ENCODE measurements at places on chromosomes 6 and 20.

DNA sequence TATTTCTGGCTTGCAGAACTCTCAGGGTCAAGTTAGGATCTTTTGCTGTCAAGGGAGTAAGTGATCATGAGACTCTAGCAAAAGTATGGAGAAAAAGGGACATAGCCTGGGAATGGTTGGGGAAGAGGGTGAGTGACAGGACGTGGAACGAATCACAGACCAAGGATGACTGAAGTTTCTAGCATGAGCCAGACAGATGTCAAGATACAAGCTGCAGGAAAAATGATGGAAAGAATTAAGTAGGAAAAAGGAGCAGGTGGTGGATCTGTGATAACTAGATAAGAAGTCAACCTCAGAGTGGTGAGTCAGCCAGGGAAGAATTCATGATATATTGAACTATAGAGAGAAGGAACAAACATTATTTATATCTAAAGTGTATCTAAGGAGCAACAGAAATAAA is 159.8 kb upstream of the SYNDIG1 start:
- DNase-seq = no peak

- DNase-seq = no peak
Observed at GRCh38 chr6:82072751-82073150, 174.8 kb downstream of the IBTK start.

- no peak for DNase-seq
Observed at GRCh38 chr6:168876956-168877355, 376.7 kb downstream of the THBS2 start.

DNA sequence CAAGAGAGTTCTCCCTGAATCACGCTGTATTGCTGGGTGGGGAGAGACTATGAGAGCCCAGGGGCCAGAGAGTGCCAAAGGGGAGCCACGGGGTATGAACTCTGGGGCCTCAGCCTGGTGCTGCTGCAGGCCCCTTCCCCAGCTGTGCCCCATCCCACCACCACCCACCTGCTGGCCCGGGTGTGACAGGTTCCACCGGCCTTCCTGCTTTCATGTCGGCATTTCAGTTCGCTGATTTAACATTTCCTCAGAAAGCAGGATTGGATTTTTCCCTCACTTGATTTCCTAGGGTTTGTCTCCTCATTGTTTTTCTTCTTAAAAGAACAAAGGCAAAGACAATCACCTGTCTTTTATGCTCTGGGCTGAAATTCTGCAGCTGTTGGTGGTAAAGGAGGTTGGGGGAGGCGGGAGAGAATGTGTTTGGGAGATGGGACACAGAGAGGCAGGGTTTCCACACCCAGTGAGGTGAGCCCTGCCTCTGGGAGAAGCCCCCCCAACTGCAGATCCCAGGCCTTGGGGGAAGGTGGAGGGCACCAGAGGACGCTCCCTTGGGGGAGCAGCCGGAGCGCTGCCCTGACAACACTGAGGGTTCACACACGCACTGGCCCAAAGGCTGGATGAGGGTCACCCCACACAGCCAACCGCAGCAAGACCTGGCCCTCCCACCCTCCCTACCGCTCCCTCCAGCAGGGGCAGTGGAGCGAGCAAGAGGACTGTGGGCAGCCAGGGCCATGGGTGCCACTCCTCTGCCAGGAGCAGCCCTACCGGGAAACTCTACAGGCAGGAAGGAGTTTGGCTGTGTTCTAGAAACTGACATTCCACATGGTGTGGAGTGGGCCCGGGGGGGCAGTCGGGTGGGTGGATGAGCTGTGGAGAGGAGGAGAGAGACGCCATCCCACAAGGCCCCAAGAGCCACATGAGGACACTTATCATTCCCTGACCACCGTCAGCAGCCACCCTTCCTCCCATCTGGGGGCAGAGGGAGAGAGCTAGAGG is 10.5 kb upstream of the MLN start:
- DNase-seq = no peak

DNA sequence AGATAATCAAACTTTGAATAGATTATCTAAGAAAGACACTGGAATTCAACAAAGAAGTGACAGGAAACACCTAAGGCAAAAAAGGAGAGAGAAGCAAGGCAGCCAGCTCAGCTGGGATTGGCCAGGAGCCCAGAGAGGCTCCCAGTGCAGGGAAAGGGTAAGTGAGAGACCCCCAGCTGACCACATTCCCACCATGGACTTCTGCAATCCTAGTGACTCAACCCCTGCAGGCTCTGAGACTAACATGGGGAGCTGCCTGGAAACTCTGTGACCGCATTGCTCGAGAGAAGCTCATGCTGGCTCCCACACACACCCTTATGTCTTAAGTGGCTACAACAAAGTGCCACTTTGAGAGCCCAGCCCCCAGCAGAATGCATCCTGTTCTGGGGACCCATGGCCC is 215.1 kb downstream of the PACRG start:
- DNase-seq = no peak

GRCh38 chr20:49394264-49394663 is 88.2 kb downstream of the KCNB1 start:
- no peak for DNase-seq

DNA sequence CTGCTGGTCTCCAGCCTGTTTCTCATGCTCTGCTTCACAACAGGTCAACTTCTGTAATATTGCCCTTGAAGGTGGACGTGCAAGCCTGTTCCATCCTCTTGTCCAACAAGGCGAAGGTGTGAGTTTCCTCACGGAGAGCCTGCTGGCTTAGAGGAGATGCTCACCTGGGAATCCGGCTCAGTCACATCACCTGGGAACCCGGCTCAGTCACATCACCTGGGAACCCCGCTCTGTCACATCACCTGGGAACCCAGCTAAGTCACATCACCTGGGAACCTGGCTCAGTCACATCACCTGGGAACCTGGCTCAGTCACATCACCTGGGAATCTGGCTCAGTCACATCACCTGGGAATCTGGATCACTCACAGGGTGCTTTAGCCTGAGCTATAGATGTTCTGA is 230.1 kb downstream of the ERMARD start:
- no peak for DNase-seq

GRCh38 chr20:36768768-36769430 is 4.7 kb downstream of the DSN1 start:
- no peak for DNase-seq

DNA sequence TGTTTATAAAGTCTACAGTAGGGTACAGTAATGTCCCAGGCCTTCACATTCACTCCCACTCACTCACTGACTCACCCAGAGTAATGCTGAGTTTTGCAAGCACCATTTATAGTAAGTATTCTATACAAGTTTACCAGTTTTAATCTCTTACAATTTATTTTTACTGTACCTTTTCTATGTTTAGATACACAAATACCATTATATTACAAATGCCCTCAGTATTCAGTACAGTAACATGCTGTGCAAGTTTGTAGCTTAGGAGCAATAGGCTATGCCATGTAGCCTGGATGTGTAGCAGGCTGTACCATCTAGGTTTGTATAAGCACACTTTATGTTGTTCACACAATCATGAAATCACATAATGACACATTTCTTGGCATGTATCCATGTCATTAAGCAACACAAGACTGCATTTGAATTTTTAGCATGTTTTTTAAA is 673.6 kb downstream of the CD109 start:
- no peak for DNase-seq

- no peak for DNase-seq
Observed at GRCh38 chr6:106469882-106470281, 109.4 kb downstream of the CRYBG1 start.

GRCh38 chr6:143941852-143942627 is 66.0 kb downstream of the PLAGL1 start:
- DNase-seq = peak; percentile 32

- no peak for DNase-seq
Observed at GRCh38 chr6:14393910-14394309, 276.3 kb downstream of the CD83 start.

DNA sequence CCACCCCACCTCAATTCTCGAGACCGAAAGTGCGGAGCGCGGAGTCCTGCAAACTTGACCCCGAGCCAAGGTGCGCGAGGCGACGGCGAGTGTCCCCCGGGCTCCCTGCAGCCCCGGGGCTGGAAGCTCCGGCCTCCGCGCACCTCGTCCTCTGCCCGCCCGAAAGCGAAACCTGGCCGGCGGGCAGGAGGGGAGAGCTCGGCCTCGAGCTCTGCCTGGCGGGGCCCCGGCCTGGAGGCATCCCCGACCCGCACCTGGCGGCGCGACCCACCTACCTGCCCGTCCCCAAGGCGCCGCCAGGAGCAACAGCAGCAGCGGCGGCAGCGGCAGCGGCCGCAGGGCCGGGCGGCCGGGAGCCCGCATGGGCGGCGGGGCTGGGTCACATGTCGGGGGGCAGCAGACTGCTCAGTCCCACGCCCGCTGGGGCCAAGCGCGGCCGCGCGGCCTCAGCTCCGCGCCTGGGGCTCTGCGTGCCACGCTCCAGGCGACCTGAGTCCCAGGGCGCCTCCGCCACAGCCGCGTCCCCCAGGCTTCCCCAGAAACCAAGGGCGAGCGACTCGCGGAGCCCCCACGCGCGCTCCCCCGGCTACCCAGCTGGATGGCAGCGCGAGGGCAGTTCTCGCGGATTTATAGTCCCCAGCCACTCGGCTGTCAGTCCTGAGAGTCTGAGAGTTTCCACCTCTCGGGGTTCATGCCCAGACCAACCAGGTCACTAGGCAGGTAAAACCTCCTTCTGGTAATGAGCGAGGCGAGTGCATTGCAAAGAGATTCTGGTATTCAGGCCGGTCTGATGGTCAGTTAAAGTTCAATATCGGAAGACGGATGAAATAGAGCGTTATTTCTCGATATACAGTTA is at the start of gene IL20RA:
IL20RA (minus strand) TSS at position 600 of the 856 bp plus-strand sequence; CDS start at position 363, 237 bp downstream.
- DNase-seq = no peak

DNA sequence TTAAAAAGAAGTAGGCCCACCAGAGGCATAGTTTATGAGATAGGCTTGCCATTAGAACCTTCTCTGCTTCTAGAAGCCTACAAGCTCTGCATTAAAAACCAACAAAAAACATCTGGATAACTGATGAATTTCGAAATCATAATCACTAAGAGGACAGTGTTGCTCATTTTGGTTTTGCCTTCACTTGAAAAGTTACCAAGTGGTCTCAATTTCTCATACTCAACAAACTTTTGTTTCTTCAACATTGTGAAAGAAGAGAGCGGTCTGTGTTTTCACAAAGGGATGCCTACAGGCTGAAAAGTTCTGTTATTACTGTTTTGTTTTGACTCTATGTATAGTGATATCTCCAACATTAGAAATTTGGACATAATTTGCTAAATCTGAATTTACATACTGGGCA is 98.9 kb downstream of the PDSS2 start:
- no peak for DNase-seq

DNA sequence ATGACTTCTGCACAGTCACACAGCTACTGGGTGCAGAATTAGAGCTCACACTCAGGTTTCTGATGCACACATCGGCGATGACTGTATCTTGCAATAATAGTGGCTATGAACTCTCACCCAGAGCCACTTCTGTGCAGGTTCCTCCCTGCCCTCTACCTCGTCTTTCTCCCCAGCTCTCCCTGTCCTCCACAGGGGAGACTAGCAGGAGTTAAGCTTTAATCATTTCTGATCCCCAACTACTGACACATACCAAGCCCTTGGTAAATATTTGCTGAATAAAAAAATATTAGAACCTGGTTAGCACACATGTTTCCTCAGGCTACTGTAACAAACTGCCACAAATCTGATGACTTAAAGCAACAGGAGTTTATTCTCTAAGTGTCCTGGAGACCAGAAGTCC is 222.7 kb upstream of the FOXA2 start:
- no peak for DNase-seq

DNA sequence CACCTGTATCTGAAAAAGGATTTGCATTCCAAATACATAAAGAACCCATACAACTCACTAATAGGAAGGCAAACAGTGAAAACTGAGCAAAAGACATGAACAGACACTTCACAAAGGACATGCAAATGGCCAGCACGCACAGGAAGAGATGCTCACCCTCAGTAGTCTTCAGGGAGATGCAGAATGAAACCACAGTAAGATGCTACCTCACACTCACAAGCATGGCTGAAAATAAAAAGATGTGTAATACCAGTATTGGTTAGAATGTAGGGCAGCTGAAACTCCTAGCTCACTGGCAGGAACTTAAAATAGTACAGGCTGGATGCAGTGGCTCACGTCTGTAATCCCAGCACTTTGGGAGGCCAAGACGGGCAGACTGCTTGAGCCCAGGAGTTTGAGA is 64.6 kb downstream of the SNX5 start:
- DNase-seq = no peak

- no peak for DNase-seq
Observed at GRCh38 chr6:163814494-163815364, 400.2 kb downstream of the QKI start.

DNA sequence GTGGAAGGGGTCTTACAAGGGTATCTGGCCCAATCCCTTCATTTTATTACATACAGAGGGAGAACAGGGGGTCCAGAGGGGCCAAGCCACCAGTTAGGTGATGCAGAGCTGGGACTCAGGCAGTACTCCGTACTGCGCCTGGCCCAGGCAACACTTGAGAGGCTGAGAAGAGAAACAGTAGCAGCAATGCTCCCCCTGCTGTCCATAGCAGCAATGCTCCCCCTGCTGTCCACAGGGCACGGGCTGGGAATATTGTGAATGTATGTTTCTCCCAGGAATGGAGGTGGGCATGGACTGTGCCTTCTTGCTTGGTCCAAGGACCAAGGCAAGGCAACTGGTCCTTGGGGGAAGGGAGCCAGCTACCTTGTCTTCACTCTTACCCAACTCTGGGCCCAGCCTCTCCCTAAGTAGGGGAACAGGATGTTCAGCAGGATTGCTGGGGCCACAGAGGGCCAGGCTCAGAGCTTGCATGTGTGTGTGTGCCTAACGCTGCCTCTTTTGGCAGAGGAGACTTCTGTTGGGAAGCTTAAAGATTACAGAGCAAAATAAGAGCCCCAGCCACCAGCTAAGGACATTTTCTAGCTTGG is 14.8 kb upstream of the FAM83C start:
- DNase-seq = no peak

- DNase-seq = no peak
Observed at GRCh38 chr6:3290931-3291211, 32.1 kb downstream of the PSMG4 start.

GRCh38 chr6:76552268-76552667 is 479.8 kb upstream of the IMPG1 start:
- DNase-seq = no peak

DNA sequence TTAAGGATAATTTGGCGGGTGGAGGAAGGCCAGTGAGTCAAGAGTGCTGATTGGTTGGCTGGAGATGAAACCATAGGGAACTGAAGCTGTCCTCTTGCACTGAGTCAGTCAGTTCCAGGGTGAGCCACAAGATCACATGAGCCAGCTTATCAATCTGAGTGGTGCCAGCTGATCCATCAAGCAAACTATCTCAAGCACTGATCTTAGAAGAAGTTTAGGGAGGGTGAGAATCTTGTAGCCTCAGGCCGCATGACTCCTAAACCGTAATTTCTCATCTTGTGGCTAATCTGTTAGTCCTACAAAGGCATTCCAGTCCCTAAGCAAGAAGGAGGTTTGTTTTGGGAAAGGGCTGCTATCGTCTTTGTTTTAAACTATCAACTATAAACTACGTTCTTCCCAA is 954.3 kb downstream of the KIF16B start:
- no peak for DNase-seq

- DNase-seq = no peak
Observed at GRCh38 chr6:25788305-25788922, 33.9 kb downstream of the SLC17A4 start.

DNA sequence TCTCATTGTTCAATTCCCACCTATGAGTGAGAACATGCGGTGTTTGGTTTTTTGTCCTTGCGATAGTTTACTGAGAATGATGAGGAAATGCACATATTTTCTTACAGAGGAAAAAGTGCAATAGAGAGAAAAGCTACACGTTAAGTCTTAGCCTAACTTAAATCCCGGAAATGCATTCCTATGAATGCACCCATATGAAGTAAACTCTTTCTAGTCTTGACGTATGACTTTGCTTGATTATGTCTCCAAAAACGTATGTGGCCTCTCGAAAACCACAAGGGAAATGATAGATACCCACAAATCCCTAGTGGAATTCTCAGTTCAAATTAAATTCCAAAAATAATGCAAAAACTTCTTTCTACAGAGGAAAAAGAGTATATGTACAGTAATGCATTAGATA is 90.7 kb upstream of the SASH1 start:
- DNase-seq = no peak
